ENCODE measurements at places on chromosomes 7 and 10. TPM values are rescaled to one million over a fixed set of nuclear protein-coding genes. Genes with fewer than 3 reads are reported as not detected.

Gene NODAL
- not detected for total RNA-seq

Gene ANKRD2
- 0.45 TPM for total RNA-seq

Gene MNX1
- total RNA-seq, result not detected

Gene CPN1
- total RNA-seq, result not detected

Gene GPRIN2
- total RNA-seq, result 61.2 TPM

Gene SVOPL
- not detected for total RNA-seq

Gene UBE3C
- total RNA-seq, result 88.1 TPM

Gene KCNIP2
- 1.7 TPM for total RNA-seq

Gene TAS2R5
- total RNA-seq, result 5.8 TPM

DNA sequence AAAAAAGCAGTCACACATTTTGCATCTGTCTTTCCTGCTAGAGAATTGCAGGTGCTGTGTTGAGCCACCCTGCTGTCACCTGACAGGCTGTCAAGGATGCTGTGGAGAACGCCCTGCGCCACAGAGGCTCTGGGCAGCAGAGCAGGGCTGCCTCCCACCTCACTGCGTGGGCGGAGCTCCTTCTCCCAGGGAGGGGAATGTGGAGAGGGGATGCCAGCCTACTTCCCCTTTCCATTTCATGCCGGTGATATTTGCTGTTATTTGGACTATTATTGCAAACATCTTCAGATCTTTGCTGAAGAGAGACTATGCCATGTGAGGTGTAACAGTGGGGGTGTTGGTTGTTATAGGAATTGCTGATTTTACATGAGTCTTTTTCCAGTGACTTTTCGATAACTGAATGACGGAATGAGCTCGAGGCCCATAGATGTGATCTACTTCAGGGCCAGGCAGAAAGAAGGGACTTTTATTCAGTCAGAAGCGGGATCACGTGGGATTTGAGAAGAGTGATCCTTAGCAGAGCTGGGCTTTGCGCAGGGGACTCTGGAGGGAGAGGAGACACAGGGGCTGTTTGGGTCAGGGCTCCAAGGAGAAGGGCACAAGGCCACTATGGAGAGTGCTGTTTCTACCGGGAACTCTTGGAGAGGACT lies 13.6 kb upstream of the PRKAG2 start:
- peaks cover 19% of the 10 kb centered on the region for H3K27me3 ChIP-seq
- H3K36me3 ChIP-seq, result no peaks in the 10 kb centered on the region
- H3K4me1 ChIP-seq, result peaks cover 4% of the 10 kb centered on the region

GRCh38 chr7:135758531-135758932 lies 9.9 kb upstream of the FAM180A start:
- H3K27me3 ChIP-seq, result no peaks in the 10 kb centered on the region
- peak overlapping the region; percentile 71 for H3K27ac ChIP-seq
- H3K4me1 ChIP-seq, result peaks cover 19% of the 10 kb centered on the region
- no peaks in the 10 kb centered on the region for H3K36me3 ChIP-seq
- H3K4me3 ChIP-seq, result peak overlapping the region; percentile 31
- no peak for DNase-seq

DNA sequence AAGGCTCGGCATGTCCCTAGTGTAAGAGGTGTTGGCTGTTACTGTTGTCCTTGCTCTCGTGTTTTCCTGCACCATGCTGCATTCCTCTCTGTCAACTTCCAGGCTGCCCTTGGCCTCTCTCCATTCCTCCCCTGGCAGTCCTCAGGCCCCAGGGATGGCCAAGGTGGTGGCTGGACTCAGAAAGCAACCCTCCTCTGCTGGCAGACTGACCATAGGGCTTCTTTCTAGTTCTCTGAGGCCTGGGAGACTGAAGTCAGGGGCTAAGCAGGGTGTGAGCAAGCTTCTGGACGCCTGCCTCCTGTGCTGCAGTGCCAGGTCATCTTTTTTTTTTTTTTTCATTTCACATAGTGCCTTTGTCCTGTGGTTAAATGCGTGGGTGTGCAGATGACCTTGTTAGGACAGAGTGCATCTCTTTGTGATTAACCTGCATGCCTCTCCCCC lies 72.0 kb downstream of the GOLGA7B start:
- DNase-seq, result no peak
- H3K27ac ChIP-seq, result no peak overlapping the region
- peaks cover 19% of the 10 kb centered on the region for H3K27me3 ChIP-seq

DNA sequence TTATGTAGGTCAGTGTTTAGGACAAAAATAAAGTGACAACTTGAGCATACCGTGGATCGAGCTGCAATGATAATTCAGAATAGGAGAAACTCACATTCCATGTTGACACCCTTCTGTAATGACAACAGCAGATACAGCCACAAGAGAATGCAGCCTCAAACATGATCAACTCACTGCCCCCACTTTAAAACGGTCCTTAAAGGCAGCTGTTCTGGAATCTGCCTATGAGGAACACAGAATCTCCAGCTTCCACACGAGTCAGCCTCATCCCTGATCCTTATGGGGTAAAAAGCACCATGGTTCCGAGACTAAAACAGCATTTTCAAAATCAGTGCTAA lies 32.5 kb upstream of the DAGLB start:
- no peak for DNase-seq
- H3K36me3 ChIP-seq, result no peaks in the 10 kb centered on the region
- no peaks in the 10 kb centered on the region for H3K27me3 ChIP-seq
- H3K4me3 ChIP-seq, result no peak overlapping the region
- peaks cover 57% of the 10 kb centered on the region for H3K4me1 ChIP-seq

- H3K4me1 ChIP-seq, result peaks cover 35% of the 10 kb centered on the region
- H3K36me3 ChIP-seq, result no peaks in the 10 kb centered on the region
- H3K4me3 ChIP-seq, result peak overlapping the region; percentile 80
- H3K27me3 ChIP-seq, result no peaks in the 10 kb centered on the region
- H3K27ac ChIP-seq, result peak overlapping the region; percentile 4
Measured at GRCh38 chr10:21497177-21497807, 28.2 kb downstream of the SKIDA1 start.

DNA sequence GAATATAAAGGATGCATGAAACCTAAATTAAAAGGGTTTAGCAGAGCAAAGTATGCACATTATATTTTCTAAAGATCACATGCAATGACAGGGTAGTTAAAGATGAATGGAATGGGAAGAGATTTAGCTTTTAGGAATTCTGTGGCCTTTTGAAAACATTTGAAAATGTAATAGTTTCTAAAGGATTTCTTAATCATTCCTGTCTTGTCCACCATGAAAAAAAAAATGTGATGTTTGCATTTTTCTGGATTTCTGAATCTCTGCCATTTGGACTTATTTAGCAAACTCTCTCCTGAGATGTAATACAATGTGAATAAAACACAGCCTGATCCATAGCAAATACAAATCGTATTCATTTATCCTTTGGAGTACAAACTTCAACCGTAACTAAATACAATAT lies 126.6 kb upstream of the RAB11FIP2 start:
- no peak for DNase-seq
- no peak overlapping the region for H3K27ac ChIP-seq
- no peaks in the 10 kb centered on the region for H3K36me3 ChIP-seq
- no peak overlapping the region for H3K4me3 ChIP-seq

- H3K27me3 ChIP-seq, result no peaks in the 10 kb centered on the region
- H3K4me1 ChIP-seq, result peaks cover 8% of the 10 kb centered on the region
- no peak for DNase-seq
- H3K4me3 ChIP-seq, result no peak overlapping the region
- H3K27ac ChIP-seq, result no peak overlapping the region
- H3K36me3 ChIP-seq, result no peaks in the 10 kb centered on the region
Measured at GRCh38 chr10:88830643-88831268, 20.9 kb downstream of the ANKRD22 start.

- H3K4me3 ChIP-seq, result peak overlapping the region; percentile 86
- DNase-seq, result peak; percentile 92
- peaks cover 50% of the 10 kb centered on the region for H3K4me1 ChIP-seq
- no peaks in the 10 kb centered on the region for H3K27me3 ChIP-seq
Measured at GRCh38 chr10:132395704-132396493, 1.1 kb upstream of the PWWP2B start.

DNA sequence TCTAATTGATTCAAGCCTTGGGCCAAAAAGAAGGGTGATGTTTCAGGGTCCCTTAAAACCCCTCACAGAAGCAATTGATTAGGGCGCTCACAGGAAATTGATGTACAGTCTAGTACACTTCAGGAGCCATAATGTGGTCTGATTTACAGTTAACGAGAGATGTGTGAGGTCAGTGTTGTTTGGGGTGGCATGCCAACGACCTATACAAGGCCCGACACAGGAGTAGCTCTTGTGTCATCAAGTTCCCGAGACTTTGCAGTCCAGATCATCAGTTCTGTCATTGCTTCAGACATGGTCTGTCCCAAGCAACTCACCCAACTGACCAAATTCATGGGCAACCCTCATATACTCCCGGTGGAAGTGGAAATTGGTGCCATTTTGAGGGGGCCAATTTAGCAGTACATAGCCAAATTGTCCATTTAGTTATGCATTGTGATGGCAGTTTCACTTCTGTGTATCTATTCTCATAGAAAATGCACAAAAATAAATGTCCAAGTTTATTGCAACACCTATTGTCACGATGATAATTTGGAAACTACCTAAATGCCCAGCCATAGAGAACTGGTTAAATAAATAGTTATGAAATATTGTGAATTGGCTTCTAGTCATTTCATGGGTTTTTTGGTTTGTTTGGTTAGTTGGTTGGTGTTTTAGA lies 18.0 kb upstream of the ARID5B start:
- H3K27ac ChIP-seq, result no peak overlapping the region
- H3K27me3 ChIP-seq, result no peaks in the 10 kb centered on the region
- H3K4me1 ChIP-seq, result no peaks in the 10 kb centered on the region
- no peaks in the 10 kb centered on the region for H3K36me3 ChIP-seq
- no peak overlapping the region for H3K4me3 ChIP-seq
- DNase-seq, result no peak

- no peak overlapping the region for H3K27ac ChIP-seq
- H3K27me3 ChIP-seq, result no peaks in the 10 kb centered on the region
- H3K4me1 ChIP-seq, result peaks cover 19% of the 10 kb centered on the region
- no peak overlapping the region for H3K4me3 ChIP-seq
- DNase-seq, result no peak
Measured at GRCh38 chr10:5595994-5596471, 70.4 kb downstream of the ASB13 start.

DNA sequence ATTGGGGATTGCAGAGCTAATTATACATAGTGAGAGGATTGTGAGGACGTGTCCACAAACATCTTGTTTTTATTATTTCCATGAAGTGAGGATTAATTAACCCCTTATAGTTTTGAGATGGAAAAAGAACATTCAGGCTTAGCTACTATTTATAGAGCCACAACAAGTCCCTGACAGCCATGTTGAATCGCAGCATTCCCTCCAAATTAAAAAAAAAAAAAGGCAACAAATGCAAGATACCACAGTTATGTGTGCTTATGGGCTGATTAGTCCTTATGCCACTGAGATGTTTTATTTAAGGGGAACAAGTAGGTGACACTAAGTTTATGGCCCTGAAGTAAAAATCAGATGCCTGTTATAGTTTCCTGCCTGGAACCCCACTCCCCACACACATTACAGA lies 350.3 kb downstream of the GPAM start:
- peaks cover 34% of the 10 kb centered on the region for H3K4me1 ChIP-seq
- H3K4me3 ChIP-seq, result no peak overlapping the region
- no peaks in the 10 kb centered on the region for H3K36me3 ChIP-seq
- no peaks in the 10 kb centered on the region for H3K27me3 ChIP-seq

- no peaks in the 10 kb centered on the region for H3K27me3 ChIP-seq
- H3K36me3 ChIP-seq, result no peaks in the 10 kb centered on the region
- no peak overlapping the region for H3K27ac ChIP-seq
- peaks cover 4% of the 10 kb centered on the region for H3K4me1 ChIP-seq
Measured at GRCh38 chr10:36457751-36458150, 667.6 kb upstream of the ANKRD30A start.

GRCh38 chr10:8616166-8616565 lies 561.7 kb downstream of the GATA3 start:
- no peak overlapping the region for H3K27ac ChIP-seq
- no peaks in the 10 kb centered on the region for H3K27me3 ChIP-seq
- DNase-seq, result no peak
- no peak overlapping the region for H3K4me3 ChIP-seq

DNA sequence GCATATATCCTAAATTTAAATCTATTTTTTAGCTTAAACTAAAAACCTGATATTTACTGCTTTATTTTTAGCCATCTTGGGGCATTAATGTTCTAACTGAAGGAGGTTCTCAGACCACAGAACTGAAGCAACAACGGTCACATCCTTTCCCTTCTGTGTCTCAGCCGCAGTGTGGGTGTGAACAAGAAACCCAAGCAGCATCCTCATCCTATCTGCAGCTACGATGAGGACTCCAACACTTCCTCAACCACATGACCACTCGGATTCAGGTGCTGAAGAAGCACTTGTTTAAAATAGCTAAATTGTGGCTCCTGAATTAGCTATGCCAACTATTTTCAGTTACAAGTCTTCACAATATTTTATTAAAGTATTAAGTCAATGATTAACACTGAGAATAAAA lies 5.3 kb downstream of the ESYT2 start:
- H3K27me3 ChIP-seq, result no peaks in the 10 kb centered on the region
- H3K4me1 ChIP-seq, result peaks cover 54% of the 10 kb centered on the region
- H3K4me3 ChIP-seq, result no peak overlapping the region
- H3K36me3 ChIP-seq, result no peaks in the 10 kb centered on the region
- no peak overlapping the region for H3K27ac ChIP-seq

- H3K27ac ChIP-seq, result no peak overlapping the region
- no peak for DNase-seq
- no peak overlapping the region for H3K4me3 ChIP-seq
Measured at GRCh38 chr10:114087655-114088054, 44.0 kb downstream of the ADRB1 start.

GRCh38 chr10:74643596-74643975 lies 182.8 kb upstream of the KAT6B start:
- H3K4me3 ChIP-seq, result no peak overlapping the region
- no peak for DNase-seq

All from suprapubic skin (tissue), 4 donors.